ENCODE measurements at places on chromosomes 2 and 18.
A peak's percentile ranks its signal among the peaks of the same experiment; 100 is the strongest.

- peak; percentile 14 for DNase-seq
These were observed 156.5 kb downstream of the ARL6IP6 start for GRCh38 chr2:152874955-152875354.

DNA sequence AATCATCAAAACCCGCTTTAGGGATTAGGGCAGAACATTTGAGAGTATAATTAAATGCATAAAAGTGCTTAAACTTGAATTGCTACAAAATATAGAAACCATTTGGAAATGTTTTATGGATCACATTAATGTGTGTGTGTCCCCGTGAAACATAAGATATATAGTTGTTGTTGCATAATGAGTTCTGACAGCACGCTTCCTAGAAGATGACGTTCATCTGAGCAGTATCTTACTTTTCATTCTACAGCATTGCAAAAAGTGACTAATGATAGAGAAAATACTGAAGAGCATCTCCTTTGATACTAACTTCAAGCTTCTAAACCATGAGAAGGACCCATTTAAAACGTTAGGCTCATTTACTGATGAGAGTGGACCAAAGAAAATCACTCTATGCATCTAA is 63.7 kb downstream of the SLC8A1 start:
- no peak for DNase-seq

DNA sequence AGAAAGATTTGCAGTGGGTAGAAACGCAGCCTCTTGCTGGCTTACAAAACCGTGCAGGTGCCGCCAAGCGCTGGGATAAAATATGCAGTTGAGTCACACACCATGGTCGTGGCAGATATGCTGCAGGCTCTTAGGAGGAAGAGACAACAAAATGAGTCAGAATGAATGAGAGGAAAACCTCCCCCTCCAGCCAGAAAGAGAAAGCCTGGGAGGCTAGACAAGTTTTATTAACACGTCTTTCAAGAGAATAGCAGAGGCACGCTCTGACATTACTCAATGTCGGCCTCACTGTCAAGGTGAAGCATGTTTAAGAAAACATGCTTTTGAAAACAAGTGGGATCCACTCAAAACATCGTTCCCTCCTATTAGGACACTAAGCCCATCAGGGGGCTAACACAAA is 37.1 kb upstream of the ZCCHC2 start:
- peak; percentile 74 for DNase-seq

DNA sequence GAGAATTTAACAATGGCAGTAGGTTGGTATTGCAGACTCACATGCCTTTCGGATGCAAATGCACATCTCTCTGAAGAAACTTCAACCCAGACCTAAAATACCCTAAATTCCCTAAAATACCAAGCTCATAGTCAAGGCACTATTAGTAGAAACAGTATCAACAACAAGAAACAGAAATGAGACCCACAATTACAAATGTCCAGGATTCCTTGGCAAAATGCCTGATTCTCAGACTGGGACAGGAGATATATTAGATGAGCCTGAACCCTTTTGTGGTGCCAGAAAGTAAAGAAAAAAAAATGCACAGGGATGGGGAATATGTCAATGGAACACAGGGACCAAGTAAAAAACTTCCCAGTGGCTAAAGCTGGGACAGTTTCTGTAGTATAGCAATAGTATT is 77.2 kb downstream of the NAT8 start:
- no peak for DNase-seq

DNA sequence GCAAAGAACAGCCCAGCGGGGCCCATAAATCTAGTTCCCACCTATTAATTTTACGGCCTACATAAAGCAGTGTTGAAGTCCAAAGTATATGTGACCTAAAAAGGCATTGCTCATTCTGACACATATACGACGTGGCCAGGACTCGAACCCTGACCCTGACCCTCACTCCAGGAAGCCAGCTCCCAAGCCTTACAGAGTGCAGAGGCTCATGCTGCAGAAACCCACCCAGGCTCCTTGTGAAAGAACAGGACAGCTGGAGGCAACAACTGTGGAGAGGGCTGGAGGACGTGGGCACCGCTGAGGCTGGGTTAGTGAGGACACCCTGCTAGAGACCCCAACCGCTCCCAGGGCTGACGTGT is 221.6 kb downstream of the CYP26B1 start:
- DNase-seq, result no peak

- DNase-seq, result no peak
These were observed 87.2 kb downstream of the LONRF2 start for GRCh38 chr2:100235098-100235497.

- no peak for DNase-seq
These were observed 105.9 kb downstream of the LBH start for GRCh38 chr2:30336978-30337841.

GRCh38 chr2:166188084-166188483 is 60.3 kb upstream of the SCN1A start:
- no peak for DNase-seq

DNA sequence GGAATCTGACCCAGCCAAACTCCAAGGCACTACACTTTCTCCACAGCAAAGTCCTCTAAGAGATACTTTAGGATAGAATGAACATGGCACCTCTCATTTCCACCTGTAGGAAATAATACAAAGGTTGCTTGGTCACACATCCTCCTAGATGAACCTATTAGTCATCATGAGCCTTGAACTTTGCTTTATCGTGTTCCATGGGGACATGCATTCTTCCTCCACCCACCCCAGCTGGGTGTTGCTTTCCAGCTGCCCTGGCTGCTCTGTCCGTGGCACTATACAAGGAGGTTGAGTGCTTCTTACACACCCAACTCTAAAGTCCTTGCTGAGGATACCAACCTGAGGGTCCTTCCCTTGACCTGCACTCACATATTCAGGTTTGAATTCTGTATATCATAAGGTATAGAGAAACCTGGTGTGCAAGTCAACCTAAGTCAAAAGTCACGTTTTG is 52.7 kb downstream of the SPRED2 start:
- DNase-seq, result no peak

DNA sequence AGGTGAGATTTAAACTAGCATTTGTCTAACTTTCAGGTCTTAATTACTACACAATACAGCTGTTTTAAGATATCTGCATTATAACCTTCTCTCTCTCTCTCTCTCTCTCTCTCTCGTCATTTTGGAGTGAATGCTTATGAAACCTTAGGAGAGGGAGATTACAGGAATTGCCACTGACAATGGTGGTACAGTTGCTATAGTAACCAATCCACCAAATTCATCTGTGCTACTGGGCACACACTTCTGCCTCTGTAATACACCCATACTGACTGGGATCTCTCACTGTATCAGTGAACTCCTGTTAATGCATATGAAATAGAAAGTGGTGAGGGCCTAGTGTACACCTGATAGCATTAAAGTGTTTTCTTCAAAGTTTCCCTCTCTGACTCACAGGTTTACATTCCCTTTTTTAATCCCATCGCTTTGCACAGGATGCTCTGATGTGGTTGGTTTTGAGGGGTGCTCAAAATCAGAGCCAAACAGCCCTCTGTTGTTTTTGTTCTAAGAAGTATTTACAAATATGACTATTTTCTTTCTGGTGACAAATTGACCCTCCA is 13.1 kb downstream of the KLHL14 start:
- DNase-seq, result no peak

GRCh38 chr2:212770240-212770639 is 231.6 kb upstream of the ERBB4 start:
- peak; percentile 7 for DNase-seq

DNA sequence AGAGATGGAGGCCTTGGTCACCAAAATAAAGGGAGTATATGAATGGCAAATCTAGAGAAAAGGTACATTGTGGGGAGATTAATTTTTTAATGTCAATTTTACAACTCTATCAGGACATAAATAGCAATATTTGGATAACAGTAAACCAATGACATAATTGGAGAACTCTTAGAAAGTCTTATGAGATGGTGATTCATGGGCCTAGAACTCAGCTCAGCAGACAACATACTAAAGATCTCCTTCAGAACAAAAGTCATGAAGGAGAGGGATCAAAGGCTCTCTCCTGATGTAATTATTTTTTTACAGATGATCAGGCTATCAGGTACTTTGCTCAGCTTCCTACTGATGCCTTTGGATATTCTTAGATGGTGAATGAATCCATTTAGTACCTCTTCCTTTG is 90.0 kb downstream of the CRACDL start:
- DNase-seq, result peak; percentile 47

DNA sequence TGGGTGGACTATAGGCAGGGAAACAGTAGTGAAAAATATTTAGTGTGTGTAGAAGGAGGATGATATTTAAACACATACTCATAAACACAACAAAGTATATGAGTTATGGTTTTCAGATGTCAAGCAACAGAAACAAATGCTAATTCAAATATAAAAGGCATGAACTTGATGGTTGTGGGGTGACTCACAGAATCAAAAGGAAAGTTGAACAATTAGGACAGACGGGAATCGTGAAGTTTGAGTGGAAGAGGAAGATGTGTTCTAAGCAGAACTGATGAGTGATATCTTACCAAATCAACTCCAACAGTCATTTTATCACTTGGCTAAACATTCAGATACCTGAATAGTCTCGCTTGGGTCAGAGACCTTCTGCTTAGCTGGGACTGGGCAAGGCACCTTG is 53.6 kb upstream of the ITGA6 start:
- no peak for DNase-seq

- DNase-seq, result no peak
These were observed 448.7 kb downstream of the EPHA4 start for GRCh38 chr2:221123396-221123795.

DNA sequence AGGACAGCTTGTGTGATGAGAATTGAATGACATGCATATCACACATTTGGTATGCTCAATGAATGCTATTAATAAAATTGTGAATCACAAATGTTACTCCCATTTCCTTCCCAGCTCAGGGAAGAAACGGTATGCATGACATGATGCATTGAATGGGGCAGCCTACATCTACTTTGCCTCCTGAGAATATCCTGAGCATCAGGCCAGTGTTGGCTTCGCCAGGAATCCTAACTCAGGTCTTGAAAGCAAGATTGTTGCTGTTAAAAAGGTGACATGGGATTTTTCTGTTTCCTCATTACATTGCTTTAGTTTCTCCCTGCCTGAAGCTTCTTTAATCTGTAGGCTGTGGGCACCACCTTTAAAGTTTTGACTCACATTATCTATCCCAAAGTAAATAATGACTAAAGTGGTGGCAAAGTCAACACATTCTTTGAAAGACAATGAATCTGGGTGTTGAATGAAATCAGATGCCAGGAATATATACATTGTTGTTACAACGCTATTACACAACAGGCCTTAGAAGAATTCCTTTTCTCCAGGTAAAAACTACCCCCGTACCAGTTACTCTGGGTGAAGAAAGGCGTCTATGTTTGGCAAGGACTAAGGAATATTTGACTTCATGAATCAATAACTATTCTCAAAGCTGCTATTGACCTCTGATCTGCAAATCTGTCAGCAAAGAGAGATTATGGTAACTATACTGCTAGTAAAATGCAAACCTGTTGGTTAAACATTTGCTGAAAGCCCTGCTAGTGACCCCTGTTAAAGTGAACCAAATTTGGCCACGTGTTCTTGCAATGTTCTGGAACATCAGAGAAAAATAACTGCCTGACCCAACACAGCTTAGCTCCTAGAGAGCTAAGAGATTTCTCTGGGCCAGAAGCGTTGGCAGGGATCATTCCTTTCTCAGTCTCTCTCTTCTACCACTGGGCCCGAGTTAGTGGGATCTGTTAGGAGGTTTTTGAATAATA is 30.5 kb upstream of the NEDD4L start:
- DNase-seq, result peak; percentile 13

DNA sequence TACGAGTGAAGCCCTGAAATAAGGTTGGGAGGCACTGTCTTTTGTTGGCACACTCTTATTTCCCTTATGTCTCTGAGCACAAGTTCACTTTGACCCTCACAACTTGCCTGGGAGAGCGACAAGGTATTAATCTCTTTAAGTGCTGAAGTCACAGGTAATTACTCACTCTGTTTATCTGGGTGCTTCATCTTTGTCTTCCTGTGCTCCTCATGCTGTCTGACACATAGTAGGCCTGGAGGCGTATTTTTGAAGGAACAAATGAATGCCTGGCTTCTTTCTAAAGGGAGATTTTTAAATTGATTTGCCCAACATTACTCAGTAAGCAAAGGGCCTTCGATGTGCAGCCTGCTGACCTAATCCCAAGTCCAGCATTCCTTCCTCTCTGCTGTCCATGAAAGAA is 507.1 kb upstream of the TNP1 start:
- no peak for DNase-seq

GRCh38 chr2:186017278-186017677 is 278.7 kb downstream of the FSIP2 start:
- no peak for DNase-seq

- DNase-seq, result no peak
These were observed 220.6 kb upstream of the LRRTM1 start for GRCh38 chr2:80525152-80525551.

DNA sequence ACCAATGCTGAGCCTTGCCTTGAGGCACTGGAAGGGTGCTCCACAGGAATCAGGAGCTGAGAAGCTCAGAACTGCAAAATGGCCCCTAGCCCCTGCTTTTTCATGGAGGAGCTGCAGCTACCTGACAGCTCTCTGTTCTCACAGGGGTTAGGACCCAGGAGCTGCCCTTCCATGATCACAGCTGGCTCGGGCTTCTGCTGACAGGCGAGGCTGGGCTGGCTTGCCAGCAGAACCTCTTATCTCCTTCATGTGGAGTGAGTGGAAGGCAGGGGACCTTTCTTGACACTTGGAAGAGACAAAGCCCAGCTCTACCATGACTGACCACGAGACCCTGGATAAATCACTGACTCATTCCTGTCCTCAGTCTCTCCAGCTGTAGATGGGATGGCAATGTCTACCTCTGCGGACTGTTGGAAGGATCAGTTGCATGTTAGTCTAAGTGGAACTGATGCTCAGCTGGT is 113.4 kb downstream of the CAPN13 start:
- no peak for DNase-seq

All from fibroblast of mammary gland (primary cell).